Ecto neural progenitor cell (in vitro differentiated cells): ENCODE measurements at places on chromosomes 4 and X.

- DNase-seq: no peak
These were observed 290.2 kb downstream of the FBXW7 start for GRCh38 chr4:152245680-152246079.

DNA sequence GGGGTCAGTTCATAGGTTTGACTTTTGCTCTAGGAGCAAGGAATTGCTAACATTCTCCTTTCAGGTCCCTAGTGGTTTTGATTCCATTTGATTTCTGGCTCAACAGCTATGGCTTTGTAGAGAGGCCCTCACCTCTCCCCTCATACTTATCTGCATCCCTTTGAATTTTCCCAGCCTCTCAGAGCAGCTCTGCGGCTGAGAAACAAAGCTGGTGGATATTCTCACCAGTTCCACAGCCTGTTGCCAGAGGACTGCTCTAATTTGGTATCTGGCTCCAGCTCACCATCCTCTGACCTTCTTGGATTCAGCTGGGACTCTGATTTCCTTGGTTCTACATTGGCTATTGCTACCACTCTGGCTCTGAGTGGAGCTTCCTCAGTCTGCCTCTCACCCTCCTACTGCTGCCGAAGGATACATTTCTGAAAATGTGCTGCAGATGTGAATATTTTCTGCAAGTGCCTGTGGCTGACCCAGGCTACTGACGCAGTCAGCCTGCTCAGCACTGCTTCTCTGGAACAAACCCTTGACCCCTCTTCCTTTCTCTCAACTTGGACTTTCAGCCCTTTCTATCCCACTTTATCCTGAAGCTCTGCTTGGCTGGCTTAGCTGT is 110.9 kb upstream of the ENPEP start:
- DNase-seq: no peak

DNA sequence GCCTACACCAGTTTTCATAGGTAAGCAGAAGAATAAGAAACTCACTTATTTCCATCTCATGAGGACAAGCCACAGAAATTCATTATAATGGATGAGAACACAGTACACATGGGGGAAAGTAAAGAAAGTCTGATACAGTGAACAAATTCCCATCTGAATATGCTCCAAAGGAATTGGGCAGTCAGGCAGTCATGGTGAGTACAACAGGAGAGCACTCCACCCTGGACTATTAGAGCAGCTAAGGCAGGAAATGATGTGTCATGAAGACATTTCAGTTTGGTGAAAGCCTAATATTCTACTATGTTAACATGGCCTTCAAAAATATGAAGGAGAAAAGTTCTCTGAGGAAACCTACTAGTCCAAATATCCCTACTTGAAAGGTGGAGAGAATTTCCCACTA is 92.0 kb upstream of the PRDX4 start:
- no peak for DNase-seq

GRCh38 chr4:123600987-123601904 is 204.7 kb downstream of the SPRY1 start:
- DNase-seq: no peak

GRCh38 chrX:94178145-94178788 is 504.3 kb downstream of the FAM133A start:
- DNase-seq: no peak
